A549 treated with CORT108297 at 1 μM for 4 hours (cell line): ENCODE measurements at places on chromosomes 2 and 18. TPM values are rescaled to one million over a fixed set of nuclear protein-coding genes. Genes with fewer than 3 reads are reported as not detected.

FAM124B gene
- total RNA-seq, result not detected in 5 replicates

SERPINB4 gene
- total RNA-seq, result 0.14 to 0.25 TPM (median 0.19 TPM) in 5 replicates

CIAO1 gene
- total RNA-seq, result 74.5 to 94.5 TPM (median 91.0 TPM) in 5 replicates

CHRNG gene
- total RNA-seq, result not detected in 5 replicates

TMEM247 gene
- not detected in 5 replicates for total RNA-seq

FOXI3 gene
- total RNA-seq, result 0.05 TPM in 1 of 5 replicates, not detected in the others

PCARE gene
- not detected in 5 replicates for total RNA-seq

PKDCC gene
- 17.1 to 27.3 TPM (median 23.7 TPM) in 5 replicates for total RNA-seq

CASP10 gene
- 2.1 to 2.6 TPM (median 2.5 TPM) in 5 replicates for total RNA-seq

CRYGD gene
- not detected in 5 replicates for total RNA-seq

TMEM163 gene
- total RNA-seq, result 0.08 to 0.15 TPM (median 0.09 TPM) in 5 replicates

ST6GAL2 gene
- 14.9 to 29.3 TPM (median 21.2 TPM) in 5 replicates for total RNA-seq

GPR148 gene
- not detected in 5 replicates for total RNA-seq

HOXD11 gene
- 6.2 to 9.1 TPM (median 7.8 TPM) in 5 replicates for total RNA-seq

FEV gene
- not detected in 5 replicates for total RNA-seq

GKN2 gene
- total RNA-seq, result 2.4 to 4.1 TPM (median 2.9 TPM) in 5 replicates

POMC gene
- not detected in 5 replicates for total RNA-seq

CDH2 gene
- 32.4 to 51.1 TPM (median 40.7 TPM) in 5 replicates for total RNA-seq

LHCGR gene
- not detected in 5 replicates for total RNA-seq

COL6A3 gene
- total RNA-seq, result 0.07 to 0.20 TPM (median 0.09 TPM) in 5 replicates

CD207 gene
- 0.07 TPM in 1 of 5 replicates, not detected in the others for total RNA-seq

FAP gene
- total RNA-seq, result 0.16 TPM in 1 of 5 replicates, not detected in the others

PDE6D gene
- 20.0 to 25.0 TPM (median 23.4 TPM) in 5 replicates for total RNA-seq

CHRND gene
- not detected in 5 replicates for total RNA-seq

NT5C1B gene
- total RNA-seq, result not detected in 5 replicates

PSTPIP2 gene
- 0.22 to 0.44 TPM (median 0.27 TPM) in 5 replicates for total RNA-seq

CNDP1 gene
- total RNA-seq, result not detected in 5 replicates

MAP2 gene
- total RNA-seq, result 0.36 to 0.82 TPM (median 0.47 TPM) in 5 replicates

CMPK2 gene
- total RNA-seq, result 0.87 to 1.2 TPM (median 1.1 TPM) in 5 replicates

SYT4 gene
- total RNA-seq, result not detected in 5 replicates

HOXD8 gene
- 4.6 to 6.1 TPM (median 5.4 TPM) in 5 replicates for total RNA-seq

SCN7A gene
- total RNA-seq, result 0.01 TPM in 1 of 5 replicates, not detected in the others

PUS10 gene
- 2.3 to 3.2 TPM (median 2.9 TPM) in 5 replicates for total RNA-seq

AOX1 gene
- 2.8 to 4.2 TPM (median 3.5 TPM) in 5 replicates for total RNA-seq

GALR1 gene
- total RNA-seq, result not detected in 5 replicates

TMEM17 gene
- 5.3 to 6.0 TPM (median 5.5 TPM) in 5 replicates for total RNA-seq

MBP gene
- 20.7 to 29.7 TPM (median 23.3 TPM) in 5 replicates for total RNA-seq

RND3 gene
- total RNA-seq, result 49.5 to 68.6 TPM (median 53.9 TPM) in 5 replicates

TSPYL6 gene
- total RNA-seq, result not detected in 5 replicates

UGP2 gene
- total RNA-seq, result 79.4 to 121 TPM (median 87.8 TPM) in 5 replicates

MRO gene
- total RNA-seq, result 0.05 to 0.10 TPM (median 0.08 TPM) in 5 replicates

IL36B gene
- total RNA-seq, result 0.09 to 0.19 TPM in 2 of 5 replicates, not detected in the others

ATP5F1A gene
- 304 to 342 TPM (median 310 TPM) in 5 replicates for total RNA-seq

FBXO15 gene
- 0.58 to 1.2 TPM (median 0.96 TPM) in 5 replicates for total RNA-seq

SEMA4C gene
- total RNA-seq, result 16.1 to 23.9 TPM (median 22.2 TPM) in 5 replicates

GLI2 gene
- total RNA-seq, result 17.1 to 28.0 TPM (median 24.1 TPM) in 5 replicates

PLB1 gene
- total RNA-seq, result 1.1 to 2.0 TPM (median 1.8 TPM) in 5 replicates

CGREF1 gene
- total RNA-seq, result 7.2 to 8.5 TPM (median 7.7 TPM) in 5 replicates

TGOLN2 gene
- 85.6 to 109 TPM (median 101 TPM) in 5 replicates for total RNA-seq

ABHD1 gene
- 1.2 to 1.8 TPM (median 1.3 TPM) in 5 replicates for total RNA-seq

TEKT4 gene
- not detected in 5 replicates for total RNA-seq

MBOAT2 gene
- total RNA-seq, result 25.9 to 38.6 TPM (median 31.9 TPM) in 5 replicates

ANKRD30B gene
- 0.02 to 0.03 TPM (median 0.02 TPM) in 3 of 5 replicates, not detected in the others for total RNA-seq

THSD7B gene
- not detected in 5 replicates for total RNA-seq

HOXD4 gene
- 0.14 to 0.62 TPM (median 0.49 TPM) in 5 replicates for total RNA-seq

RAMP1 gene
- 0.32 TPM in 1 of 5 replicates, not detected in the others for total RNA-seq

KIAA1328 gene
- 1.0 to 1.9 TPM (median 1.4 TPM) in 5 replicates for total RNA-seq

MERTK gene
- total RNA-seq, result 1.7 to 2.0 TPM (median 1.8 TPM) in 5 replicates
